ENCODE measurements at places on chromosomes 1 and 21. TPM values are rescaled to one million over a fixed set of nuclear protein-coding genes. Genes with fewer than 3 reads are reported as not detected.

- no peak for DNase-seq
- H3K36me3 ChIP-seq: no peaks in the 10 kb centered on the region
- H3K4me3 ChIP-seq: no peak overlapping the region
- H3K27me3 ChIP-seq: no peaks in the 10 kb centered on the region
- H3K27ac ChIP-seq: no peak overlapping the region
Measured at GRCh38 chr1:85975912-85976371, 180.6 kb downstream of the COL24A1 start.

DNA sequence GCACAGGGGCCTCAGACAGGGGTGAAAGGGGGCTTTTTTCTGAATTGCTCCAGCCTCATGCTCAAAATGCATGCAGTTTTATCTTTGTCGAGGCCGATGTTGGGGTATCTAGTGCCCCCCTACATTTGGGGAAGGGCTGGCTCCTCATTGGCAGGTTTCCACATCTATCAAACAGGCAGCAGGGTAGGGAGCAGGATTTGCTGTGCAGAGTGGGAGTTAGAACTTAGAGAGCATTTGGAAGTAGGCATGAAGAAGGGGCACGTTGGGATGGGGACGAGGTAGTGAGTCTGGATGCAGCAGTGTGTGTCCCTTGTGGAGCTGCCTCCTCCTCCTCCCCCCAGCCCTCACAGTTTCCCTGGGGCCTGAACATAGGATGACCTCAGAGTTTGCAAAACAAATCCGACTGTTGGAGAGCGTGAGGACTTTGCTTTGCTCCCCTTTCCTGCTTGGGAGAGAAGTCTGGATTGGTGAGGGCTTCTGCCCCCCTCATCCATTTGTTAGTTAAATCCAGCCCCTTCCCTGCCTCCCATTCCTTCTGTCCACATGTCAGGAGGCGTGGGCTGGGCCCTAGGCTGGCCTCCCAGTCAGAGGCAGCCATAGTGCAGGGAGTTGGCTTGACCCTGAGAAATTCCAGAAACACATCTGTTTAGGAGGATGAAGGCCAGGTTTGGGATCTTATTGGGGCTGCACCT is 36.9 kb upstream of the GPR37L1 start:
- no peaks in the 10 kb centered on the region for H3K4me1 ChIP-seq
- no peak overlapping the region for H3K4me3 ChIP-seq
- no peaks in the 10 kb centered on the region for H3K36me3 ChIP-seq
- DNase-seq: no peak
- H3K27me3 ChIP-seq: no peaks in the 10 kb centered on the region

IPO13 gene
- 13.1 TPM for total RNA-seq

DNA sequence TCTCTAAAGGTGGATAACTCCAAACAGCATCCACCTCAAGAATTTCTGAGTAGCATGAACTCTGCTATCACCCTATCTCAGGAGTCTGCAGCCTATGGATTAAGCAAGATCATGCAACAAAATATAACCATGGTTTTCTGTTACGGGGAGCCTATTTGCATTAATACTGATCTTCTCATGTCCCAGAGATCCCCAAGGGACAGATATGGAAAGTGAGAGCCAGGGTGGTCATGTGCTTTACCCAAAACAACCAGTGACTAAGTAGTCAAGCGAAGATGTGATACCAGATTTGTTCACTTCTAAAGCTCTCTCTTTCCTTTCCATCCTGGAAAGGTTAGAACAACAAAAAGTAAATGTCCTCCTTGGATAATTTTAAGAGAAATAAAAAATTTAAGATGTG is 125.1 kb downstream of the PRRX1 start:
- no peak for DNase-seq
- H3K4me1 ChIP-seq: no peaks in the 10 kb centered on the region
- no peak overlapping the region for H3K27ac ChIP-seq
- no peaks in the 10 kb centered on the region for H3K27me3 ChIP-seq
- no peak overlapping the region for H3K4me3 ChIP-seq

ANGPTL1 gene
- total RNA-seq: 1.2 TPM

LHX8 gene
- total RNA-seq: not detected

CNR2 gene
- not detected for total RNA-seq

CELA3B gene
- not detected for total RNA-seq

SPATA21 gene
- total RNA-seq: not detected

GRCh38 chr1:3033790-3034090 is 12.5 kb downstream of the ACTRT2 start:
- no peaks in the 10 kb centered on the region for H3K4me1 ChIP-seq
- DNase-seq: no peak
- H3K27ac ChIP-seq: no peak overlapping the region
- no peaks in the 10 kb centered on the region for H3K27me3 ChIP-seq
- H3K4me3 ChIP-seq: no peak overlapping the region

- no peaks in the 10 kb centered on the region for H3K27me3 ChIP-seq
- H3K36me3 ChIP-seq: peaks cover 5% of the 10 kb centered on the region
- H3K4me1 ChIP-seq: peaks cover 15% of the 10 kb centered on the region
Measured at GRCh38 chr1:205604825-205605505, 26.8 kb downstream of the ELK4 start.

CD1B gene
- total RNA-seq: not detected

MAP3K7CL gene
- 3.0 TPM for total RNA-seq

- no peak for DNase-seq
- H3K4me1 ChIP-seq: no peaks in the 10 kb centered on the region
- H3K36me3 ChIP-seq: no peaks in the 10 kb centered on the region
- no peak overlapping the region for H3K27ac ChIP-seq
- H3K4me3 ChIP-seq: no peak overlapping the region
Measured at GRCh38 chr1:8031176-8031785, 5.2 kb upstream of the ERRFI1 start.

PADI4 gene
- total RNA-seq: 4.7 TPM

- no peak overlapping the region for H3K4me3 ChIP-seq
- no peak overlapping the region for H3K27ac ChIP-seq
- no peaks in the 10 kb centered on the region for H3K36me3 ChIP-seq
- DNase-seq: no peak
- H3K27me3 ChIP-seq: no peaks in the 10 kb centered on the region
Measured at GRCh38 chr1:20491178-20491577, 5.2 kb upstream of the CAMK2N1 start.

- H3K4me3 ChIP-seq: no peak overlapping the region
- H3K4me1 ChIP-seq: no peaks in the 10 kb centered on the region
- DNase-seq: peak; percentile 55
- H3K27ac ChIP-seq: peak overlapping the region; percentile 24
- no peaks in the 10 kb centered on the region for H3K27me3 ChIP-seq
Measured at GRCh38 chr21:29342363-29342957, 43.7 kb downstream of the BACH1 start.

DNA sequence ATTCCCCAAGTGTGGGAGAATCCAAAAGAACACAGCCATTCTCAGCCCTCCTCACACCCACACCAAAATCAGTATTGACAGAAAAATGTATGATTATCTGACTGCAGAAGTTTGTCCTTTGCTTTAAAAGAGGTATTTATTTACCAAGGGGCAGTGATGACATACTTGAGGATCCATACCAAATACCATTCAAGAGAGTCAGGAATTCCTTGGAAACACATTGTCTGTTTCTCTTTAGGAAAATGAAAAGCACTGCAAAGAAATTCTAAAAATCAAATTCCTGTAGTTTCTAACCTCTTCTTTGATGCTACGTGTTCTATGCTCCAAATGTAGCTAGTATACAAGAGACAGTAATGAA is 509.6 kb upstream of the CXADR start:
- no peak overlapping the region for H3K4me3 ChIP-seq
- no peaks in the 10 kb centered on the region for H3K4me1 ChIP-seq
- no peaks in the 10 kb centered on the region for H3K36me3 ChIP-seq
- H3K27ac ChIP-seq: no peak overlapping the region
- DNase-seq: no peak

SLC9C2 gene
- not detected for total RNA-seq

- no peak for DNase-seq
- H3K27me3 ChIP-seq: no peaks in the 10 kb centered on the region
- H3K4me1 ChIP-seq: no peaks in the 10 kb centered on the region
- no peak overlapping the region for H3K4me3 ChIP-seq
- no peak overlapping the region for H3K27ac ChIP-seq
Measured at GRCh38 chr1:62728963-62729362, 40.8 kb upstream of the DOCK7 start.

DNA sequence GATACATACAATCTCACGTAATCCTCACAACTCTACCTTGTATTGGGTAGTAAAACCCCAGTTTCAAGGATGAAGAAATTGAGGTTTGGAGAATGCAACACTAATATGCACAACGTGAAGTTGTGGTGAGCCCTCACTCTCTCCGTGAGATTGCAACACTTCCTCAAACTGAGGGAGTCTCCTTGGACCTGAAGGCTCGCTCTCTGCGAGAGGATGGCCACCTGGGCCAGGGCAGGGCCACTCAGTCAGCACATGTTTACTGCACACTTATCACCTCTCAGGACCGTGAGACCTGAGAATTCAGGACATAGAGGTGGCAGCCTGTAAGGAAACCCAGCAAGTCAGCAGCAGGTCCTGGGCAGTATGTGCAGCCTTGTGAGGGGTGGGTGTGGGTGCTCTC is 8.7 kb downstream of the SH3BP5L start:
- H3K4me3 ChIP-seq: no peak overlapping the region
- H3K36me3 ChIP-seq: no peaks in the 10 kb centered on the region
- no peak overlapping the region for H3K27ac ChIP-seq
- peaks cover 8% of the 10 kb centered on the region for H3K4me1 ChIP-seq
- no peaks in the 10 kb centered on the region for H3K27me3 ChIP-seq

- H3K4me3 ChIP-seq: no peak overlapping the region
- no peaks in the 10 kb centered on the region for H3K4me1 ChIP-seq
- H3K36me3 ChIP-seq: no peaks in the 10 kb centered on the region
- DNase-seq: no peak
- H3K27me3 ChIP-seq: no peaks in the 10 kb centered on the region
Measured at GRCh38 chr1:1069711-1070676, 4.1 kb downstream of the RNF223 start.

GRCh38 chr1:79839882-79840281 is 833.4 kb upstream of the ADGRL4 start:
- DNase-seq: no peak
- no peak overlapping the region for H3K4me3 ChIP-seq
- H3K27me3 ChIP-seq: no peaks in the 10 kb centered on the region
- H3K27ac ChIP-seq: no peak overlapping the region
- H3K36me3 ChIP-seq: no peaks in the 10 kb centered on the region
- H3K4me1 ChIP-seq: no peaks in the 10 kb centered on the region

KRTAP23-1 gene
- not detected for total RNA-seq

PAQR6 gene
- total RNA-seq: 0.61 TPM

DNA sequence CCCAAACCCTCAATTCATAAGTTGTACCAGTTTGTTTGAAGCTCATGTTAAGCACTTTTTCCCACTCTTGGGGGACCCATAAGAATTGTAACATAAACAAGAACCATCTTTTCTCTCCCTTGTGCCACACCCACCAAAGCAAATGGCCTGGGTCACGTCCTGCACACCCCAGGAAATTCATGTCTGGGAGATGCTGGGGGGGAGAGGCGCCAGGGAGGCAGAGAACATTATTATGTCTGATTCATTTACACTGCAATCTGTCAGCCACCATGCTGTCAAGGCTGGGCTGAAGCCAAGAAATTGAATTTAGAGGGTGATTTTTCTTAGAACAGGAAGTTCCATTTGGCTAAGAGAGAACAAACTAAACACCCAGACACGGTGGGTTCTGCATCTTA is 37.2 kb upstream of the IPO9 start:
- no peaks in the 10 kb centered on the region for H3K27me3 ChIP-seq
- no peak for DNase-seq
- H3K27ac ChIP-seq: no peak overlapping the region
- no peaks in the 10 kb centered on the region for H3K4me1 ChIP-seq
- H3K36me3 ChIP-seq: no peaks in the 10 kb centered on the region
- no peak overlapping the region for H3K4me3 ChIP-seq

GRCh38 chr1:161721738-161722343 is 497 bp downstream of the FCRLB start:
- H3K36me3 ChIP-seq: no peaks in the 10 kb centered on the region
- H3K27ac ChIP-seq: no peak overlapping the region
- H3K4me1 ChIP-seq: no peaks in the 10 kb centered on the region
- no peak overlapping the region for H3K4me3 ChIP-seq

OR2T11 gene
- not detected for total RNA-seq

APCS gene
- total RNA-seq: 1,531 TPM

GRCh38 chr1:186618401-186619170 is 61.6 kb downstream of the PTGS2 start:
- peak; percentile 67 for DNase-seq
- no peaks in the 10 kb centered on the region for H3K4me1 ChIP-seq
- H3K27me3 ChIP-seq: no peaks in the 10 kb centered on the region
- H3K36me3 ChIP-seq: no peaks in the 10 kb centered on the region
- H3K4me3 ChIP-seq: no peak overlapping the region
- no peak overlapping the region for H3K27ac ChIP-seq

DNA sequence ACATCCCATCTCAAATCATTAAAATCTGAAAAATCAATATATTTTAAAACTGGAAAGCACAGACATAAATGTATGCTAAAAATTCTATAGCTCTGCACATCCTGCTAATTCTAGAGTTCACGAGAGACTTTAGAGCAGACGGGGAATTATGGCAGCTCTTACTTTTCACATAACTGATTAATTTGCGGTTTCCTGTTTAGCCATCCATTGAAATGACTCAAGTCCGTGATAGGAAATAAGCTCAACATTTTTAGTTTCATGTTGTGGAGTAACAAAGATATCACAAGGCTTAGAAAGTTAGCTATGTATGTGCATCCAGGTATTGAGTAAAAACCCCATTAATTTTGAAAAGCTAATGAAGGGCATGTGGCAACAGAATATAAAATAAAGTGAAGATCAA is 123.2 kb downstream of the SMYD2 start:
- H3K27ac ChIP-seq: no peak overlapping the region
- H3K27me3 ChIP-seq: no peaks in the 10 kb centered on the region
- no peaks in the 10 kb centered on the region for H3K4me1 ChIP-seq
- no peaks in the 10 kb centered on the region for H3K36me3 ChIP-seq
- no peak for DNase-seq

DNA sequence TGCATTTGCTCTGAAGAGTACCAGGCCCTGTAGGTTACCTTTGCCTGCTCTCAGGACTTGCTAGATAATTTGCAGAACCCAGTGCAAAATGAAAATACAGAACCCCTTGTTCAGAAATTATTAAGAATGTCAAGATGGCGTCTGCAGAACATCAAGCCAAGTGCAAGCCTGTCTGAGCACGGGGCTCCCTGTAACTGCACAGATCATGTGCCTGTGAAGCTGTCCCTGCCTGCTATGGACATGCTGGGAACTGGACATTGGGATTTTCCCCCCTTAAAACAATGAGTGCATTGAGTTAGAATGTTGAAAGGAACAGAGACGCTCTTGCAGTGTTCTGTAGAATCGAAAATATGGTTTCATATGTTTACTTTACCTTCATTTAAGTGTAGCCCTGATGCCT is 2.9 kb downstream of the CLDN14 start:
- H3K27me3 ChIP-seq: no peaks in the 10 kb centered on the region
- peak overlapping the region; percentile 93 for H3K4me3 ChIP-seq
- no peak for DNase-seq

MX2 gene
- 0.53 TPM for total RNA-seq

DNA sequence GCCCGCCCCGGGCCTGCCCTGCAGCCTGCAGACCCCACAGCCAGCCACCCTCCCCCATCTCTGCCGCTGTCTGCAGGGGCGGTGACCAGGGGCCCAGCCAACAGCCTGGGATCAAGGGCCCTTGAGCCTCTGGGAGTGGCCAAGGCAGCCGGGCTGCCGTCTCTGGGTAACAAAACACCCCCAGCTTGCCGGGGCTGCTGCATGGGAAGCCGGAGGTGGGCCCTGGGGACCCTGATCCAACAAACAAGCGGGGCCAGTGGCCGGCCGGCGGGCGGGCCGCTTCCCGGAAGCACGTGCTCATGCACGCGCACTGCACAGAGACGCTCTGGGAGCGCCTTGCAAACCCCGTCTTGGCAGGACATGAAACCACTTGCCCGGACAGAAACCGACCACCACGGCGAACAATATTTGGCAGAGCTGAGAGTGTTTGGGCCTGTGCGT is 13.2 kb downstream of the MEGF6 start:
- H3K27ac ChIP-seq: no peak overlapping the region
- H3K4me1 ChIP-seq: no peaks in the 10 kb centered on the region
- H3K36me3 ChIP-seq: no peaks in the 10 kb centered on the region
- H3K27me3 ChIP-seq: no peaks in the 10 kb centered on the region
- H3K4me3 ChIP-seq: no peak overlapping the region

NVL gene
- 7.5 TPM for total RNA-seq
